ENCODE measurements at places on chromosomes 6 and 20. TPM values are rescaled to one million over a fixed set of nuclear protein-coding genes. Genes with fewer than 3 reads are reported as not detected.

- no peaks in the 10 kb centered on the region for H3K36me3 ChIP-seq
- DNase-seq = no peak
- H3K4me1 ChIP-seq = no peaks in the 10 kb centered on the region
- no peak overlapping the region for H3K4me3 ChIP-seq
- H3K27me3 ChIP-seq = no peaks in the 10 kb centered on the region
- H3K27ac ChIP-seq = no peak overlapping the region
Observed at GRCh38 chr6:23929201-23929600, 196.8 kb upstream of the NRSN1 start.

Gene C6orf163
- total RNA-seq = 2.1 TPM

Gene AIF1
- 55.3 TPM for total RNA-seq

DNA sequence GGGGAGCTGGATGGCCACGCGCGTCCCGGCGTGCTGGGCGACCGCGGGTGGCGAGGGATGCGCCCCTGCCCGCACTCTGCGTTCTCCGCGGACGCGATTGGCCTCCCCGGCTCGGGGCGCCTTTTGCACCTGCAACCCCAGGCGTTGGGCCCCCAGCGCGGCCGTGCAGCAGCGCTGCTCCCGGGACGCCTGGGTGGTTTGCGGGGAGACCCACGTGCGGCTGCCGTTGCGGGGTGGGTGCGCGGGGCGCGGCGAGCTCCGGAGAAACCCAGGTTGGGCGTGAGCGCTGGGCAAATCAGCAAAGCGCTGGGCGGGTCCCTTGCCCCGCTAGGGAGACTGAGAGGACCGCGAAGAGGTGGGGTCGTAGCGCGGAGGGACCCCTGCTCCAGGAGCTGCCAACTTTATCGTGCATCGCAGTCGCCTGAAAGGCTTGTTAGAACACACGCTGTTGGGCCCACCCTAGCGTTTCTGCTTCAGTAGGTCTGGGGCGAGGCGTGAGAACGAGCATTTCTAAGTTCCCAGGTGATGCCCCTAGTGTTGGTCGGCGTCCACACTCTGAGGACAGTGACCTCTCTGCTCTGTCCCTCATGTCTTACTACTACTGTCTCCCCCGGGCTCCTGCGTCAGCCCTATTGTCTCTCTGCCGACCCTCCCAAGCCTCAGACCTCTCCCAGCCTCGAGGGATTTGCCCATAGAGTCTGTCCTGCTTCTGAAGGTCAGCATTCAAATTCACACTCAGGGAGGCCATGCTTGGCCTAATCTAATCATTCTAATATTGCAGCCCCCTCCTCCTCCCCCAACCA is 538 bp upstream of the ZFP64 start:
- peaks cover 8% of the 10 kb centered on the region for H3K4me1 ChIP-seq
- H3K27ac ChIP-seq = peak overlapping the region; percentile 93
- peak overlapping the region; percentile 86 for H3K4me3 ChIP-seq
- H3K36me3 ChIP-seq = no peaks in the 10 kb centered on the region
- peak; percentile 66 for DNase-seq

DNA sequence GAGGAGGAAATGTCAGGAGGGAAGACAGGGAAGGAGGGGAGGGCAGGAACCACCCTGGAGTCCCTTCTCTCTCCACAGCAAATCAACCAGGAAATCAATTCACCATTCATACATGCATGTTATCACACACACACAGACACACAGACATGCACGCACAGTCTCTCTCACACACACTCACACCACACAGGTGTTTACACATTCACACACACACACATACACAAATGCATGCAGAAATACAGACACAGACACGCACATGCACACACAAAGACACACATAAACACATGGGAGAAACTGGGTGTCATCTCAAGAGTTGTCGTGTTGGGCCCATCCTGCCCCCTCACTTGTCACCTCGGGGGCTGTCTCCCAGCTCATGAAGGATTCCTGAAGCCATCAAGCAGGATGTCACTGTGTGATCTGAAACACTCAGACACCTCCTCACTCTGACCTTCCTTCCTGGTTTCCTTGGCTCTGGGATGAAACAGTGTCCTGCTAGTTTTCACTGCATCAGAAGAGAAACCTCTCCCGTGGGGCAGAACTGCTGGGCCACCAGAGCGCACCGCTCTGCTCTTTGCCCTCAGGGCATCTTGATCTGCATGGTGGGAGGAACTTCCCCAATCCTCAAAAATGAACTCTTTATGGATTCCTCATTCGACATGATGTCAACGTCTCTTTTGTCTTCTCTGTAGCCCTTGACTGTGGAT is 9.2 kb downstream of the RAET1G start:
- H3K27me3 ChIP-seq = no peaks in the 10 kb centered on the region
- H3K4me1 ChIP-seq = no peaks in the 10 kb centered on the region
- H3K27ac ChIP-seq = no peak overlapping the region
- no peaks in the 10 kb centered on the region for H3K36me3 ChIP-seq
- DNase-seq = peak; percentile 29

DNA sequence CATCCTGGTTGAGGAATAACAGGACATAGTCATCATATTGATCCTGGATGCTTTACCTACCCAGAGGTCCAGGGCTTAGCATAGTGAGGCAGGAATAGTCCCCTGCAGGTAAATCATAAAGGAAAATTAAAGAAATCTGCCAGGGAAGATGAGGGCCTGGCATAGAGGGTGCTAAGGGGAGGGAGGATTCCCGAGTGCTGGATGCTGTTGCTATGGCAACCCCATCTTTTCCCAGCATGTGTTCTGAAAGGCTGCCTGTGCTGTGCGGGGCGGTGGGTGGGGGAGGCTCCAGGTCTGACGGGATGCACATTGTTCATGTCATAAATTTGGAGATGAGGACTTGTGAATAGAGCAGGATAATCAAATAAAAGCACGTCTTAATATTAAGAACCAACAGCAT is 212.6 kb upstream of the PCSK2 start:
- H3K4me3 ChIP-seq = no peak overlapping the region
- no peaks in the 10 kb centered on the region for H3K36me3 ChIP-seq
- H3K27me3 ChIP-seq = no peaks in the 10 kb centered on the region
